HTR-8/SVneo (cell line): ENCODE measurements at places on chromosomes 13 and 19.

DNA sequence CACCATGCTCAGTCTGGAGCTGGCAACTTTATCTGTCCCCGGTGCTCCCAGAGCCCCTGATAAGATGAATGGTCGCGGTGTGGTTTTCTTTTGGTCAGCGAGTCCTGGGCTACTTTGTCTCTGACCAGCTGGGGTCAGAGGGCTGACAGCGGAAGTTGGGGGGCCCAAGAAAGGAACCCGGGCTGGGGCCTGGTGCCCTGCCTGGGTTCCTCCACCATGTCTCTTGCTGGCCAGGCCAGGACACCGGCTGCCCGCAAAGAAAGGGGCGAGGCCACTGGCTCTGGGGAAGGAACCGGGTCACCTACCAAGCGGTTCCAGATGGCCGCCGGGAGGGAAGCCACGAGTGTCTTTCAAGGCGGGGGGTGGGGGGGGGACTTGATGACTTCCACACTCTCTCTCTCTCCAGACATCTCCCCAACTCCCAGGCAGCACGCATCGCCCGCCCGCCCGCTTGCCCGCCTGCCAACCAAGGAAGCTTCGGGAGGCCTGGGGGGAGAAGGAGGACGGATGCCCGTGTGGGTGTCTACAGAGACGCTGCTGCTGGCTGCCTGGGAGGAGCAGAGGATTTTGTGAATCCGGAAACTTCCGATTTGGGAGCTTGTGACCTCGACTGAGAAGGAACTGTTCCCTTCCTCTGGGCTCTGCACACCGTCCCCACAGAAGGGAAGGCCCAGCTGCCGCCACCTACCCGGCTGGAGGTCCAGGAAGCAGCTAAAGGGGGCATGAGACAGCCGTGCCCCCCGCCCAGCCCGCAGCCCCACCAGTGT, 1.1 kb downstream of the PIP5K1C start:
- DNase-seq, result no peak

- no peak for DNase-seq
Measured at GRCh38 chr13:23709536-23709935, 139.3 kb downstream of the TNFRSF19 start.

DNA sequence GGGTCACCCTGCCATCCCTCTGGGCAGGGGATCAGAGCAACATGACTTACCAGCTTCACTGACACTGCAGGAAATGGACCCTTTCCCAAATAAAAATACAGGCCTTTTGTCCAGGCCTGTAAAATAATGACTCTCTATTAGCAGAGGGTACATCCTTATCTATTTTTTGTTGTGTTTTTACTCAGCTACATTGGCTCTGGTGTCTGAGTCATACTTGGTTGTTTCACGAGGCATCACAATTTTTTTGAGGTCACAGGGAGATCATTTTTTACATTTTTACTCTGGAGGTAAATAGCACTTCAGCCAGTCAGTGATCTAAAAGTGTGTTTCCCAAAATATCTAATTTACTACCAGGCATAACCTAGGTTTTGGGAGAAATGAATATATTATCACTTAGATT, 6.9 kb upstream of the HTR2A start:
- no peak for DNase-seq

- no peak for DNase-seq
Measured at GRCh38 chr19:11420429-11421370, 1.6 kb upstream of the RGL3 start.

DNA sequence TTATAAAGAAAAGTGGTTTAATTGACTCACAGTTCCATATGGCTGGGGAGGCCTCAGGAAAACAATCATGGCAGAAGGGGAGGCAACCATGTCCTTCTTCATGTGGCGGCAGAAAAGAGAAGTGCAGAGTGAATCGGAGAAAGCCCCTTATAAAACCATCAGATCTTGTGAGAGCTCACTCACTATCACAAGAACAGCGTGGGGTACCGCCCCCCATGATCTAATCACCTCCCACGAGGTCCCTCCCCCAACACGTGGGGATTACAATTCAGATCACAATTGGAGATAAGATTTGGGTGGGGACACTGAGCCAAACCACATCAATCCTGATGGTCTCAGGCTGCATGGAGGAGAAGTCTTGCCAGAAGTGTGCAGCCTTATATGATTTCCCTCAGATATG, 26.0 kb downstream of the TM9SF2 start:
- DNase-seq, result no peak

GRCh38 chr13:59318320-59318930, 845.3 kb downstream of the DIAPH3 start:
- DNase-seq, result peak; percentile 14

DNA sequence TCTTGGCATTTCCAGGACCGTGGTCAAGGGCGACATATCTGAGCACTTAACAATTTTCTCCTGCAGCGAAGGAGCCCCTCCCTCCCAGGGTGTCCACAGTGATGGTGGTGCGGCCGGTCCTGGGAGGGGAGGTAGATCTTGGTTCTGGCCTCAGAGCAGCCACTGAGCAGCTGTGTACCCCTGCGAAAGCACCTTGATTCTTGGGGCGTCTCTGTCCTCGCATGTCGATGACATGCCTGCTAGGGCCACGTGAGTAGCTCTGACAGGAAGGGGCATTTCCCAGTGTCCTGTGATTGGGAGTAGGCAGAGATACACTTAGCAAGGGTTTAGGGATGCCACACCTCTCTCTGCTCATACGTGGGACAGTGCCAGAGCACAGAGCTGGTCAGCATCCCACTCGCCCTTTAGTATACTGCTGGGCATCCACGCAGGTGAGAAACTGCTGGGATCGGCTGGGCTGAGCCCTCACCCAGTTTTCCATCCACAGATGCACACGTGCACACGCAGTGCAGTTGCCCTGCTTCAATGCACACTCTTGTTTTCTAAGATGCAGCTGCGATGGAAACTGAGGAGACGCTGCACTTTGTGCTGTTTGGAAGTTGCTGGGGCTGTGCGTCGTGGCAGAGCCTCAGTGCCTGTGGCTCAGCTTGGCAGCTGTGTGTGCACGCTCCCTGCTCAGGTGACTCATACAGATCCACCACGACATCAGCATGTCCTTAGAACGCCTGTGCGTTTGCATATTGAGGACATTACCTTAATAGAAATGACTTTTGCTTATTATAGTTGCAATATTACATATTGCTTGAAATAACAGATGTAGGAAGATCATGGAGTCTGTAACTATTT, 66.8 kb downstream of the TEX29 start:
- no peak for DNase-seq

DNA sequence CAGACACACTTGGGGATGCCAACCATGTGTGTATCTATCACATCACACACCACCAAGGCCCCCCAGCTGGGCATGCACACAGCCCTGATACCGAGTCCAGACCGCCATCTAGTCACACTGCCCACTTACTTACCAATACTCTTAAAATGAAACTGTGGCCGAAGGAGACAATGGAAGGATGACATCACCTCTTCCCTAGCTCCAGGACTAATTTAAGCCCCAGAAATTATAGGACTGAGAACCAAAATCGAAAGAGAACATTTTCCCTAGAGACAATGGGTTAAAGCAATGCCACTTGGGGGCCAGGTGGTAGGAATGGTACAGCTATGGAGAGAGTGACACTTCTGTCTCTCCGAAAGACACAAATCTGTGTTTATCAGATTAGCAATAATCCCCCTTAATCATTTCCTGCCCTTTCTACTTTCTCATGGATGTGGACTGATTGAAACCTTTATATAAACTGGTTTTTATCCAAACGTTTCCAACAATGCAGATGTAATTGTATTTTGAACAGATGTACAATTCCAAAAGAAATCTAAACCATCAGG, 663 bp upstream of the GGACT start:
- DNase-seq, result peak; percentile 3

DNA sequence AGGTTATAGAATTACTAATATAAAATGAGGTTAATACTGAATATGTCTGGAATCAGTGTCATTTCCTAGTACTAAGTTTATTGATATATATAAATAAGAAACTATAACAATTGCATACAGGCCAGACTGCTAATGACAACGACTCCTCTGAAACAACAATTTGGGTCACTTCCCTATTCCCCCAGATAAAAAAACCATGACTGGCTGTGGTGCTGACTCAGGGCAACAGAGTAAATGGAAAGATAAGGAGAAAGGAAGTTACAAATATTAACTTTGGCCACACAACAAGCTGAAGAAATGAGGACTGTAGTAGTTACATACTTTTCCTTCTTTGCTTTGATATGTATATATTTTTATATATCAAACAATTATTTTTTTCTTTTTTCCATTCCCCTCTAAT, 263.7 kb upstream of the PCDH9 start:
- DNase-seq, result no peak

DNA sequence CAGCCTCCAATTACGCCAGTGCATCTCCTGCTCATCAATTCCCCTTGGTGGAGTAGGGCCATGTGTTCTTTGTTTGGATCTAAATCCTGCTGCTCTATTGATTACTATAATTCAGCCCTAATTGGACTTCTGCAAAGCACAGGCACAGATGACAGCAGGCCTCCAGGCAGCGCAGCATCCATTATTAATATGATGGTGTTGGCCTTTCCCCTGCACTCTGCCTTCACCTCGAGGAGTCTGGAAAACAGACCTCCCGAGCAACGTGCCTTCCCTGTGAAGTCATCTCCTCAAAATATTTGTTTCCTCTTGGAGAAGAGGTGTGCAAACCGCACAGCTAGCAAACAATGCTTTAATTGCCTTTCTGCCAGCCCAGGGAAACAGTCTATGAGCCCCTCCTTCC, 92.5 kb downstream of the UQCRFS1 start:
- no peak for DNase-seq

DNA sequence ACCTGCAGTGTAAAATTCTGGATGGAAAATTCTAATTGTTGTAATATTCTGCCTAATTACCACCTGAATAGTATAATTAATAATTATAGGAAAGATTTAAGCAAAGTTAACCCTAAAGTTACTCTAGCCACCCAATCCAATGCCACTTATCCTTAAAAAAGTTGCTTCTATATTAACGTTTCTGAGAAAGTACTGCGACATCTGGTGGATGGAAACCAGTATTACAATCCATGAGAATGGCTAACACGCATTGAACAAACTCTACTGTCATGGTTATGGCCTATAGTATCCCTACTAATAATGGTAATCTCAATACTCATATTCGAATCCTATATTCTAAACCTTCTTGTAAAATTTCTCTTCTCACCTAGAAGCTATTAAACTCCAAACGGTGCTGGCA, 1551.8 kb downstream of the SLITRK1 start:
- no peak for DNase-seq

DNA sequence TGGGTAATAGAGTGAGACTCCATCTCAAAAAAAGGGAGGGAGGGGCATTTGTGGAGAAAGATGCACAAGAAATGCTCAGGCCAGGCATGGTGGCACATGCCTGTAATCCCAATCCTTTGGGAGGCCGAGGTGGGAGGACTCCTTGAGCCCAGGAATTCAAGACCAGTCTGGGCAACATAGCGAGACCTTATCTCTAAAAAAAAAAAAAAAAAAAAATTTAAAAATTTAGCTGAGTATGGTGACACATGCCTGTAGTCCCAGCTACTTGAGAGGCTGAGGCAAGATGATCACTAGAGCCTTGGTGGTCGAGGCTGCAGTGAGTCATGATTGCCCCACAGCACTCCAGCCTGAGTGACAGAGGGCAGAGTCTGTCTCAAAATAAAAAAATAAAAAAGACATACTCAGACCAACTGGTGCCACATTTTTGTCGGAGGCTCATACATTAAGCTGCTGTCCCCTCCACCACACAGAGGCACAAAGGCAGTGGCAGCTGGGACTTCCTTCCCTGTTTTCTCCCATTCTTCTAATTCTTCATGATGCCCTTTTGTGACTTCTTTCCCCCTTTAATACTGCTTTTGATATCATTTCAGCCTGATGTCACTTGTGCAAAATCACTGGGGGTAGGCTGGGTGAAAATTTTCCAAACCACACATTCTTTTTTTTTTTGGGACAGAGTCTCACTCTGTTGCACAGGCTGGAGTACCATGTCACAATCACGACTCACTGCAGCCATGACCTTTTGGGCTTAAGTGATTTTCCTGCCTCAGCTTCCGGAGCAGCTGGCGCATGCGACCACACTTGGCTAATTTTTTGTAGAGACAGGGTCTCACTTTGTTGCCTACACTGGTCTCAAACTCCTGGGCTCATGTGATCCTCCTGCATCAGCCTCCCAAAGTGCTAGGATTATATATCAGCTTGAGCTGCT, 26.8 kb upstream of the CXCL17 start:
- no peak for DNase-seq

- no peak for DNase-seq
Measured at GRCh38 chr13:102599426-102600012, 2.7 kb downstream of the TPP2 start.

GRCh38 chr19:7645163-7645562, 8.3 kb downstream of the STXBP2 start:
- no peak for DNase-seq

GRCh38 chr19:46269101-46269500, 27.7 kb upstream of the HIF3A start:
- no peak for DNase-seq

GRCh38 chr13:60155978-60156377, 7.8 kb downstream of the DIAPH3 start:
- no peak for DNase-seq

DNA sequence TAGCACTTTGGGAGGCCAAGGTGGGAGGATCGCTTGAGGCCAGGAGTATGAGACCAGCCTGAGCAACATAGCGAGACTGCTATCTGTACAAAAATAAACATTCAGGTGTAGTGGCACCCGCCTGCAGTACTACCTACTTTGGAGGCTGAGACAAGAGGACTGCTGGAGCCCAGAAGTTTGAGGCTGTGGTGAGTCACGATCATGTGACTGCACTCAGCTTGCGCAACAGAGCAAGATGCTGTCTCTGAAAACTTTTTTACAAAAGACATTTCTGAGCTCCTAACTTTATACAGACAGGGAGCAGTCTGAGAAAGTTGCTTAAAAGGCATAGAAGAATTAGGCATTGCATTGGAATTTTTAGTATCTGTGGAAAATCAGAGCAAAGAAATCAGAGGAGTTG, 10.4 kb upstream of the TBC1D4 start:
- DNase-seq, result no peak

GRCh38 chr19:9848762-9849161, 13.6 kb downstream of the PIN1 start:
- no peak for DNase-seq

- DNase-seq, result no peak
Measured at GRCh38 chr13:74168263-74168675, 34.1 kb upstream of the KLF12 start.

- no peak for DNase-seq
Measured at GRCh38 chr13:50365408-50366391, 350.5 kb downstream of the KCNRG start.

- DNase-seq, result no peak
Measured at GRCh38 chr13:19089315-19089714, 92.3 kb downstream of the TUBA3C start.

DNA sequence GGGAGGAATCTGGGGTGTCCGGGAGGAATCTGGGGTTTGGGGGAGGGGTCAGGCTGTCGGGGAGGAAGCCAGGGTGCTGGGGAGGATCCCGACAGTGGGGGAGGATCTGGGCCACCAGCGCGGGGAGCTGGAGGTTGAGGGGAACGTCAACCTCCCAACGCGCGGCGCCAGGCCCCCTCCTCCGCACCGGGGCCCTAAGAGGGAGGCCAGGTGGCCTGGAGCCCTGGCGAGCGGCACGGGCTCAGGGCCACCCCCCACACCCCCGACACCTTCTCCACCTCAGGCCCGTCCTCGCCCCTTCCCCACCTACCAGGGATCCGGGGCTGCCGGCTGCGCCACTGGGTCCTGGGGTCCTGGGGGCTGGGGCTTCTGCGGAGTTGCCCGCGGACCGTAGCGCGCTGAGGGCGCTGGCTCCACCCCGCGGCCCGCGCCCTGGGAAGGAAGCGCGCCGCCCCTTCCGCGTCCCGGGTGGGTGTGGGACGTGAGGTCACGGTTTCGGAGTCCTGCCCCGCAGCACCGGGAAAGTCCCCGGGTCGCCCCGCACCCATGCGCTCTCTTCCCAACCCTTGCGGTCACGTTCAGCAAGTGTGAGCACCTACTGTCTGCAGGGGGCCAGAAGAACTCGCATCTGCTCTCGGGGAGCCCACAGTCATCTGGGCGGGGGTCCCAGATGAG, at the start of gene TICAM1:
TSS of gene TICAM1 (minus strand) at position 409 of the 675 bp plus-strand sequence. CDS start 13,335 bp downstream, outside the sequence.
- DNase-seq, result peak; percentile 64
